ENCODE measurements at places on chromosomes 5 and 9. TPM values are rescaled to one million over a fixed set of nuclear protein-coding genes. Genes with fewer than 3 reads are reported as not detected.

Gene RNF44
- 2.5 TPM for total RNA-seq

Gene PCDHGA7
- 5.7 TPM for total RNA-seq

Gene SLC45A2
- total RNA-seq: under 0.01 TPM

Gene MRRF
- total RNA-seq: 26.5 TPM

Gene VLDLR
- 17.3 TPM for total RNA-seq

Gene PCDHA1
- under 0.01 TPM for total RNA-seq

Gene C7
- 0.26 TPM for total RNA-seq

Gene PCDHGB1
- total RNA-seq: 1.5 TPM

Gene GLRA1
- not detected for total RNA-seq

Gene RANBP17
- 7.2 TPM for total RNA-seq

Gene SLC6A3
- total RNA-seq: not detected

Gene PAXX
- 5.8 TPM for total RNA-seq

Gene STKLD1
- total RNA-seq: 0.95 TPM

Gene ZFR
- total RNA-seq: 48.9 TPM

Gene PCDHAC2
- under 0.01 TPM for total RNA-seq

Gene ORM2
- not detected for total RNA-seq

Gene ARL14EPL
- total RNA-seq: 0.69 TPM

Gene DND1
- 0.17 TPM for total RNA-seq

Gene GALNT10
- total RNA-seq: 34.6 TPM

Gene KIF20A
- total RNA-seq: 4.0 TPM

Gene DBN1
- total RNA-seq: 156 TPM

Gene EQTN
- not detected for total RNA-seq

Gene OLFM1
- 1.1 TPM for total RNA-seq

Gene GKAP1
- 0.43 TPM for total RNA-seq

Gene TMEM38B
- total RNA-seq: 12.5 TPM

Gene EGFLAM
- total RNA-seq: 0.16 TPM

Gene SPATA31E1
- not detected for total RNA-seq

Gene PCDHA2
- under 0.01 TPM for total RNA-seq

Gene SPINK13
- not detected for total RNA-seq

Gene PAPPA
- total RNA-seq: 23.4 TPM

Gene IRX2
- total RNA-seq: 3.3 TPM

Gene EMB
- 4.3 TPM for total RNA-seq

Gene ZFP2
- total RNA-seq: 2.6 TPM

Gene IRX4
- not detected for total RNA-seq

Gene GDF9
- under 0.01 TPM for total RNA-seq

Gene SPINK7
- total RNA-seq: not detected

Gene GHR
- 3.5 TPM for total RNA-seq

Gene JADE2
- total RNA-seq: 22.2 TPM
